ENCODE measurements at places on chromosomes 16 and 17. TPM values are rescaled to one million over a fixed set of nuclear protein-coding genes. Genes with fewer than 3 reads are reported as not detected.

- no peak for DNase-seq
Observed at GRCh38 chr17:36921095-36921851, 16.0 kb upstream of the LHX1 start.

- no peak for DNase-seq
Observed at GRCh38 chr17:79132271-79133064, 57.8 kb downstream of the ENGASE start.

DNA sequence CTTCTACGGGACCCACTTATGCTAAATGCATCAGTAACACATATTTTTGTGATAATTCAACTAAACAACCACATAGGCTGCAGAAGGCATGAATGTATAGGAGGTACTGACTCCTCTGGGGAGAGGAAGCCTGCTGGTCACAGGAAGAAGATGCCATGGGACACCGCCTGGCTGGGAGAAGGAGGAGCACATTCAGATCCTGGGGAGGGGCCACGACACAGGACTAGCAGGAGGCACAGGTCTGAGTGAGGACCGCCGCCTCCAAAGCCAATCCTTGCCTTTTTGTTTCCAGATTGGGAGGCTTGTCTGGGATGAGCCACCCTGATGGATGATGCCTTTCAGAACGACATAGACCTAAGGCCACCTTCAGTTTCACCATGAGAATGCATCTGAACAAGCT, 34.6 kb downstream of the MBTPS1 start:
- DNase-seq: no peak

- DNase-seq: no peak
Observed at GRCh38 chr16:82088483-82088882, 53.4 kb downstream of the HSD17B2 start.

GRCh38 chr16:77951788-77952187, 70.6 kb upstream of the CLEC3A start:
- DNase-seq: no peak

- no peak for DNase-seq
Observed at GRCh38 chr16:73019457-73020362, 28.2 kb downstream of the ZFHX3 start.

Gene NPB
- 0.32 TPM for polyA plus RNA-seq

Gene GPR142
- 0.16 TPM for polyA plus RNA-seq
